ENCODE measurements at places on chromosomes 13 and 19.
A peak's percentile ranks its signal among the peaks of the same experiment; 100 is the strongest.

- DNase-seq = no peak
Observed at GRCh38 chr13:21546372-21546771, 57.6 kb downstream of the MICU2 start.

DNA sequence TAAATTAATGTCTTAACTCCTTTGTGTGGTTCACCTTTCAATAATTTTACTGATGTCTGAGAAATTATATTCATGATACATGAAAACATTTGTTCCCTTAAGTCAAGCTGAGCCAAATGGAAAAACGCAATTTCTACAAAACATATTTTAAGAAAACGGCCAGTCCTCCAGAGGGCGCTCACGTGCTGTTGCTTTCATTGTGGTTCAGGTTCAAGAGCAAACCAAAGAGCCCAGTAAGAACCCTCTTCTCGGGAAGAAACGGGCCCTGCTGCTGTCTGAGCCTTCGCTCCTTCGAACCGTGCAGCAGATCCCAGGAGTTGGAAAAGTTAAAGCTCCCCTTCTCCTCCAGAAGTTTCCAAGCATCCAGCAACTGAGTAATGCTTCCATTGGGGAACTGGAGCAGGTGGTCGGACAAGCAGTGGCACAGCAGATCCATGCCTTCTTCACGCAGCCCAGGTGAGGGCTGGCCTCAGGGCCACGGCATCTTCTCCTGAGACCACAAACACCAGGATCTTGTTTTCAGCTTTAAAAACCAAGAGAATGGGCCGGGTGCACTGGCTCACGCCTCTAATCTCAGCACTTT, 4.3 kb downstream of the FAAP24 start:
- peak; percentile 61 for DNase-seq

- no peak for DNase-seq
Observed at GRCh38 chr19:50171752-50172151, 8.7 kb upstream of the IZUMO2 start.

- DNase-seq = no peak
Observed at GRCh38 chr13:105908586-105908985, 626.9 kb downstream of the EFNB2 start.

GRCh38 chr13:111517641-111518010, 197.2 kb downstream of the TEX29 start:
- no peak for DNase-seq

- no peak for DNase-seq
Observed at GRCh38 chr13:36992362-36992761, 6.8 kb downstream of the ALG5 start.

- peak; percentile 13 for DNase-seq
Observed at GRCh38 chr19:32599736-32600157, 18.8 kb downstream of the PDCD5 start.

DNA sequence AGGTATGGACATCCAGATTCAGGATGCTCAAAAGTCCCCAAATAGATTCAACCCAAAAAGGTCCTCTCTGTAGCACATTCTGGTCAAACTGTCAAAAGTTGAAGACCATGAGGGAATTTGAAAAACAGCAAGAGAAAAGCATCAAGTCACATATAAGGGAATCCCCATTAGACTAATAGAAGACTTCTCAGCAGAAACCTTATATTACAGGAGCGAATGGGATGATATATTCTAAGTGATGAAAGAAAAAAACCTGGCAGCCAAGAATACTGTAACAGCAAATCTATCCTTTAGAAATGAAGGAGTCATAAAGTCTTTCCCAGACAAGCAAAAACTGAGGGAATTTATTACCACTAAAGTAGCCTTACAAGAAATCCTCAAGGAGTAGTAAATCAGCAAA, 29.7 kb downstream of the FXYD5 start:
- DNase-seq = no peak

GRCh38 chr13:98420554-98421175, 156.2 kb downstream of the STK24 start:
- DNase-seq = no peak

GRCh38 chr13:94140511-94140910, 339.0 kb downstream of the DCT start:
- no peak for DNase-seq

- DNase-seq = no peak
Observed at GRCh38 chr13:60933638-60934037, 482.0 kb downstream of the PCDH20 start.

- no peak for DNase-seq
Observed at GRCh38 chr13:98452851-98453843, 123.8 kb downstream of the STK24 start.

- peak; percentile 69 for DNase-seq
Observed at GRCh38 chr13:35923347-35923746, 207.8 kb downstream of the DCLK1 start.

DNA sequence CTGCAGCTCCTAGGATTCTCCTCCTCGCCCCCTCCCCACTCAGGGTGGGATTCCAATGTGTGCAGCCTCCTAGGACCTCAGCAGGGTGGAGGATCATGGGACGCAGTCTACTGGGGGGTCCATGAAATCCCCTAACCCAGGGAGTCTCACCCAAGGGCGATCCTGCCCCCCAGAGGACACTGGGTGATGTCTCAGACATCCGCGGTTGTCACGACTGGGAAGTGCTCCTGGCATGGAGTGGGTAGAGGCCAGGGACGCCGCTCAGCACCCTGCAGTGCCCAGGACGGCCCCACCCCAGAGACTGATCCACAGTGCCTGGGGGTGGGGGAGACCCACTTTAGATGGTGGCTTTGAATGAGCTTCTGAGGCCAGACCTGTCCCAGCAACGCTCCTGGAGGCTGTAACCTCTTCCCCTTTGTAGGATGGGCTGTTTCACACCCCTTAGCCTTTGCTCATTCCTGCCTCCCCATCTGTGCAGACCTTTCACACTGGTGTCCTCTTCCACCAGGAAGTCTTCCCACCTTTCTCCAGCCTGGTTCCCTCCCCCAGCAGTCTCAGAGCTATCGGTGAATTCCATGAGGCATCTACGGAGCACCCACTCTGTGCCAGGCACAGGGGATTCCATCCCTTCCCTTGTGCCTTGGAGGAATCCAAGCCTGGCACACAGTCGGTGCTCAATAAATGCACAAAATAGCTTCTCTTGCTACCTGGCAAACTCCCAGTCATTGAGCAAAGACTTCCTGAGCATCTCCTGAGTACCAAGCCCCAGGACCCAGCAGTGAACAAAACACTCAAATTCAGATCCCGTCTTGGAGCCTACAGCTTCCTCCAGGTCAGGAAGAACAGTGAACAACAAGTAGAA, 10.5 kb downstream of the SMIM24 start:
- no peak for DNase-seq

- peak; percentile 47 for DNase-seq
Observed at GRCh38 chr19:44552324-44552723, 22.8 kb upstream of the CEACAM20 start.

DNA sequence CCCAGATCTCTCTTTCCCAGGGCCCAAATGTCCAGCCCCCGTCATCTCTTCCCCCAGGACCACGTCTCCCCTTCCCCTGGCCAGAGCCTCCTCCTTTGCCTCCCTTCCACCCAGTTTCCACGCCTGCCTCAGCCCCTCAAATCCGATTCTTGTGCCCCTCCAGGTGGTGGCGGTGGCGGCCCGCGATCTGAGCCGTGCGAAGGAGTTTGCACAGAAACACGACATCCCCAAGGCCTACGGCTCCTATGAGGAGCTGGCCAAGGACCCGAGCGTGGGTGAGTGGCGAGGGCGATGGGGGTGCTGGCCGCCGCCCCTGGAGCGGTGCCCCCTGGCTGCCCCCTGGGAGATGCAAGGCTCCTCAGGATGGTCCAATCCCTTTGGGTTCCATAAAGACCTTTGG, 1.3 kb downstream of the DHDH start:
- DNase-seq = no peak

DNA sequence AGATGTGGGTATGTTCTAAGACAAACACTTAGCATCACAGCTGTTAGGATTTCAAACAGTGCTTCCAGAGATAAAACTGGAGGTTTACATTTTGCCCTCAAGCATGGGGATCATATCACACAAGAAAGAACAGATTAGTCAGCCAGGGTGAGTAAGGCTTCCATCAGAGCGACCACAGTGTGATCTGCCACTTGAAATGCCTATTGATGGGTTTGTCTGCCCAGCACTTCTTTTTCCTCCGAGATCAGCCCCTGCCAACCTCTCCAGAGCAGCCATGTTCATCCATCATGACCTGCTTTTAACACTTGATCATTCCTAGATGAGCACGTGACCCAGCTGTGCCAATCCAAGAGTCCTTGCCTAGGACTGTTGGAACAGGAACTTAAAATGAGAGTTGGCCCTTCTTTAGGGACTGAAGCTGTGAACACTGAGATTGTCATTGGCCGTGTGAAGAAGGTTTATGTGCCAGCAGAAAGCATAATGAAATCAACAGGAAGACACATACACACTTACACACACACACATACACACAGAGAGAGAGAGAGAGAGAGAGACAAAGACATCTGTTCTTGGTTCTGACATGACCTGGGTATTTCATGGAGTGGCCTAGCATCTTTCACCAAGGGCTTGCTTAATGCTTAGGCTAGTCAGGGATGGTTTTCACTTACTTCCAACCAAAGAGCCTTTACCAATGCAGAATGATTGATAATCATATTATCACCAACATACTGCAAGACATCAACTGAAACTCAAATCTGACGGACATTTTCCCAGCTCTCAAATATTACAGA, 5.2 kb upstream of the CEBPG start:
- DNase-seq = no peak

DNA sequence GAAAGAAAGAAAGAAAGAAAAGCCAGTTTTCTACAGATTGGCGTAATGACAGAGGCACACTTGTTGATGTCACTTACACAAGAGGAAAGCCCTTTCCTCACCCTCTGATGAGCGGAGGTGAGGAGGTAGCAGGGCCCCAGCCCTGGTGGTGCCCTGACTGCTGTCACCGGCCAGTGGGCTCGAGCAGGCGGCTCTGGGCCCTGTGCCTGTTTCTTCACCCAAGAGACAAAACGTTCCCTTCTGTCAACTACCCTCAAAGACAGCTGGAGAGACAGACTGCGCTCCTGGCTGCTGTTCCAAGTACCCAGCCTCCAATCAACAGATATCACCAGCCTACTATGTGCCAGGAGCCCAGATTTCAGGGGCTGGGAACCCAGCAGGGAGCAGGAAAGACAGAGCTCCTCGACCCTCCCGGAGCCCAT, 10.1 kb downstream of the EPS15L1 start:
- DNase-seq = no peak

DNA sequence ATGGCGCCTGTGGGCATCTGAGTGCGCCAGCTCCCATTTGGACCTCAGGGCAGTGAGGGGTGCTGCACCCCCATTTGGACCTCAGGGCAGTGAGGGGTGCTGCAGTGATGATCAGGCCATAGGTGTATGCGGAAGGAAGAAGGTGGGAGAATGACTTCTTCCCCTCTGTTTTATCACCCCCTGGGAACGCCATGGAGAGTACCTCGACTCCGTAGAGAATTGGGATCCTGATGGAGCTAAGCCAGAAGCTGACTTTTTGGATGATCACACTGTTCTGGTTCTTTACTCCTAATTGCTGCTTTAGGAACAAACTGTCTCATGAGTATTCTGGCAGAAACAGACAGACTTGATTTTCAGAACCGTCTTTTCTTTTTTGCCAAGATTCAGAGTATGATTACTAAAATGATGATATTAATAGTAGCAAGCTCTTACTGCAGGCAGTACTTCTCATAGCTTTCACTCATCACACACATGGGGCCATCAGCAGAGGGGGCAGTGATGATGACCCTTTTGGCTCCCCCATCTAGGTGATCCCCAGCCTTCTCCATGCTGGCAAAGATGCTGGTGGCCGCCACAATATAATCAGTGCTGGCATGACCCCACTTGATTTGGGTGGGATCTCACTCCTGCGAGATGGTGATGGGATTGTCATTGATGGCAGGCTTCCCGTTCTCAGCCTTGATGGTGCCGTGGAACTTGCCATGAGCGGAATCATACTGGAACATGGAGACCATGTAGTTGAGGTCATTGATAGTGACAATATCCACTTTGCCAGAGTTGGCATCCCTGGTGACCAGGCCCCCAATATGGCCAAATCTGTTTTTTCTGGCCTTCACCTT, 10.3 kb upstream of the UBAC2 start:
- no peak for DNase-seq

DNA sequence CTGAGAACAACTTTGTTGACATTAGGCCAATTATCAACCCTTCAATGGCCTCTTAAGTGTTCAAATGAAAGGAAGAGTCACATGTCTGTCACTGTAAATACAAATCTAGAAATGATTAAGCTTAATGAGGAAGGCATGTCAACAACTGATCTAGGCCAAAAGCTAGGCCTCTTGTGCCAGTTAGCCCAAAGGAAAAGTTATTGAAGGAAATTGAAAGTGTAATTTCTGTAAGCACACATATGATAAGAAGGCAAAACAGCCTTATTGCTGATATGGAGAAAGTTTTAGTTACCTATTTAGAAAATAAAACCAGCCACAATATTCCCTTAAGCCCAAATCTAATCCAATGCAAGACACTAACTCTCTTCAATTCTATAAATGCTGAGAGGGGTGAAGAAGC, 604.7 kb downstream of the SLITRK6 start:
- no peak for DNase-seq

DNA sequence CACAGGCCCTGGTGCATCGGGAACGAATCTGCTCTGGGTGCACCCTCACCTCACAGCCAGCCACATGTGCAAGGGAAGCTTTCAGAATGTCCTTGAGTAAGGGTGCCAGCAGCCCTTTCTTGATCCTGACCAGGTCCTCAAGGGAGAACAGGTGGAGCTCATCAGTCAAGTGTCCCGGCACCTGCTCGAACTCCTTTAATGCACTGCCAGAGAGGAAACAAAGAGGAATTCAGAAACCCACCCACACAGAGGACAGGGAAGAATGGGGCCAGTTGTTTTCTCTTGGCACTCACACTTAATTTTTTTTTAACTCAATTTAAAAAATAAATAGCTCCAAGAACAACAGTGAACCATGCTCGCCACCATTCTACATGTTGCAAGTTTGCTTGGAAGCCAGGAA, 41.7 kb downstream of the RUBCNL start:
- DNase-seq = no peak

GRCh38 chr19:41421314-41421713, 5.9 kb downstream of the B3GNT8 start:
- no peak for DNase-seq

DNA sequence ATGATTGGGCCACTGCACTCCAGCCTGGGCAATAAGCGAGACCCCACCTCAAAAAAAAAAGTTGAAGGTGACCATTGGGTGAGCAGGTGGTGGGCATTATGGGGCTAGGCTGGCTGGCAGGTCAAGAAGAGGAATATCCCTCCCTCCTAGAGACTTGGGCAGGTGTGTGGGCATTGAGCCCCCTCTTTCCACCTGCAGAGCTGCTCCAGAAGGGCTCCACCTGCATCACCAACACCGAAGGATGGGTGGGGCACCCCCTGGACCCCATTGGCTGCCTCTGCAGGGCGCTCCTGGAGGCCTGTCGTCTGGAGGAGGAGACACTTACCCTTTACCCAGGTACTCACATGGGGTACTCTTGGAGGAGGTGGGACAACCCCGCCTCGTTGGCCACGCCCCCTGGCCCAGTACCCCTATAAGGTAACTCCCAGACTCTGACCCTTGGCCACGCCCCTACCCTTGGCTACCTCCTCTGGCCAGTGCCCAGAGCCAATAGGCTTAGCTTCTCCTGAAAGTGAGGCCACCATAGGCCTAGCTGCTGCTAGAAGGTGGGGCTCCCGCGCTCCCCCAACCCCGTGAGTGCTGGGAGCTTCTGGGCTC, 21.9 kb downstream of the ZSWIM4 start:
- DNase-seq = no peak

GRCh38 chr13:21735701-21736401, 65.0 kb downstream of the FGF9 start:
- DNase-seq = no peak

Data from PC-9 (cell line).